Amniotic stem cell (primary cell): ENCODE measurements at places on chromosomes 5 and 9.

- no peak for DNase-seq
Observed at GRCh38 chr5:170303549-170303948, 6.0 kb upstream of the LCP2 start.

- no peak for DNase-seq
Observed at GRCh38 chr9:90999425-91000397, 198.1 kb downstream of the SYK start.

GRCh38 chr9:3906437-3907213 is 380.8 kb upstream of the RFX3 start:
- DNase-seq, result peak; percentile 68

DNA sequence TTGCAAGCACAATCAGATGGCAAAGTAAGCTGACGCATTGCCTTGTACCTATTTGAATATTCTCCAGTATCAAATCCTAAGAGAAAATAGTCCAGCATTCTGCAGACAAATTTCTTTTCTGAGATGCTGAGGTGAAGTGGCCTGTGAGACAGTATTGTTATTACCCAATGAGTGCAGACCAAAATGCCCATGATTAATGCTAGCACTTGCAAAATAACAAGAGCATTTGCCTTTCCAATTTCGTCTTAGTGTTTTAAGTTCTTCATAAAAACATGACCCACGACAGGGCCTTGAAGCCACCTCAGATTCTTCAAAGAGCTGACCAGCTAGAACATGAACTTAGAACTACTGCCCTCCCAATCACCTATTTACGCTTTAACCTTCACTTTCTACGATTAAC is 2.6 kb upstream of the IQGAP2 start:
- no peak for DNase-seq

DNA sequence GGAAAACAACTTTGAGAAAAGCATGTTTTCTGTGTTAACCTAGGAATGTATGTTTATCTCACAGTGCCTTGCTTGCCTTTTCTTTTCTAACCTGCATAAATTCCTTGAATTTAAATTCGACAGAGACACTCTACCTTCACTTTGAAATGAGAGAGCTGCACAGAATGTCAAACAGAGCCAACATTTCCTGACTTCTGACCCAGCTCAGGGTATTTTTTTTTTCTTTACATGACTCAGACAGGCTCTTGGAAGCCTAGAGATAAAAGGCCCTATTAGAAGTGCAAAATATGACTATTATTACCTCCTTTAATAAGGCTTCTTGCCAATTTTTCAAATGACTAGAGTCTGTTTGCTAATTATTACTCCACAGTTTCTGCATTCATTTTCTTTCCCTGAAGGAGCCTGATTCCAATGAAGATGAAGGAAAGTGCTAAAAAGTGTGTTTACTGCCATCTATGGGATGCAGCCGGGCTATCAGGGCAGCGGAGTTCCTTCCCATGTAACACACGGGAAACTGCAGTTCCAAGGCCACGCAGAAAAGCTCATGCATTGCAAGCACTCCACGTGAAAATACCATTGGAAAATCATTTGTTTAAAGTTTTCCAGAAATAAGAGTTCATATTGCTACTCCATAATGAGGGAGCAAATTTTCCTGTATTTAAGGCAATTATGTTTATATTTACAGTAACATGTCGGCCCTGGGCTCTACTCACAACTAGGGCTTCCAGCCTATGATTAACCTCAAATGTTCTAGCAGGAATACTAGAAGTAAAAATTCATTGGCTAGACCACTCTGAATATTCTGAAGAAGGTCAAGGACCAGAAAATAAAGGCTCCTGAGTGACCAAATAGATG is 485.6 kb downstream of the ZSWIM6 start:
- DNase-seq, result peak; percentile 9
